Cerebellar nuclear complex (tissue), 1 donor: ENCODE measurements at places on chromosomes 2 and 18.

DNA sequence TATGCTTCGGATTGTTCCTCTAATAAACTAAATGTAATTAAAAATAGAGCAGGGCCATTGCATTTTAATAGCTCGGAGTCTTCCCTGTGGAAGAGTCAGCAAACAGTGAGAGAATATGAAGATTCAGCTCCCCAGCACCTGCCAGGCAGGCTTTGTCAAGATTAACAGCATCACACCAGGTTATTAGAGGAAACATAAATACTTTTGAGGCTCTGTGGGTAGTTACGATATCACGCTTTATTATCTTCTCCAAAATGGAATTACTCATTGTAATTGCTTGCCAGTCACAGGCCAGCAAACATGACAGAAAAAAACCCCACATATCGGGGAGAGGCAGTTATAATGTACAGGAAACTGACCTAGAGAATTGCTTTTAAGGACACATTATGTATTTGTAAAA, 303.9 kb downstream of the CPS1 start:
- DNase-seq, result no peak

GRCh38 chr18:40356168-40356567, 1598.9 kb upstream of the PIK3C3 start:
- DNase-seq, result no peak

GRCh38 chr2:54606393-54606958, 117.0 kb upstream of the EML6 start:
- DNase-seq, result no peak

- DNase-seq, result no peak
Observed at GRCh38 chr2:162828545-162828944, 10.0 kb downstream of the KCNH7 start.

GRCh38 chr2:62305421-62306176, 109.7 kb downstream of the B3GNT2 start:
- no peak for DNase-seq

- no peak for DNase-seq
Observed at GRCh38 chr18:60895181-60895580, 438.0 kb upstream of the CDH20 start.

GRCh38 chr2:25988134-25988533, 5.8 kb upstream of the KIF3C start:
- DNase-seq, result no peak

GRCh38 chr2:229296016-229296415, 24.9 kb upstream of the PID1 start:
- DNase-seq, result no peak

- no peak for DNase-seq
Observed at GRCh38 chr18:70284976-70285620, 3.7 kb upstream of the SOCS6 start.

DNA sequence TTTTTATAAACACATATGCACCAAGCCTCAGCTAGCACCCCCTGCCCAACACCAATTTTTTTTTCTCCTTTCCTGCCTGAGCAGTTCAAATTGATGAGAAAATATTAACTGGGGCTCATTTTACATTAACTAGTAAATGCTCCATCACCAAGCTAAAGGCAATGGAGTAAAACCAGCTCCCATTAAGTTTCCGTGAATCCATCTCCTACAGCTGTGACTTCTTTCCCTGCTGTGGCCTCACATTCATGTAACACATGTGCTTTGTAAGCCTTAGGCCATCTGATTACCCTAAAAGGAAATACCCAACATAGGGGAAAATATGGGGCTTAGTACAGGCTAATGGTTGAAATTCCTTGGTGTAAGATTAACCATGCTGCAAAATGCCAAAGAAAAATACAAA, 60.8 kb downstream of the DNER start:
- no peak for DNase-seq

DNA sequence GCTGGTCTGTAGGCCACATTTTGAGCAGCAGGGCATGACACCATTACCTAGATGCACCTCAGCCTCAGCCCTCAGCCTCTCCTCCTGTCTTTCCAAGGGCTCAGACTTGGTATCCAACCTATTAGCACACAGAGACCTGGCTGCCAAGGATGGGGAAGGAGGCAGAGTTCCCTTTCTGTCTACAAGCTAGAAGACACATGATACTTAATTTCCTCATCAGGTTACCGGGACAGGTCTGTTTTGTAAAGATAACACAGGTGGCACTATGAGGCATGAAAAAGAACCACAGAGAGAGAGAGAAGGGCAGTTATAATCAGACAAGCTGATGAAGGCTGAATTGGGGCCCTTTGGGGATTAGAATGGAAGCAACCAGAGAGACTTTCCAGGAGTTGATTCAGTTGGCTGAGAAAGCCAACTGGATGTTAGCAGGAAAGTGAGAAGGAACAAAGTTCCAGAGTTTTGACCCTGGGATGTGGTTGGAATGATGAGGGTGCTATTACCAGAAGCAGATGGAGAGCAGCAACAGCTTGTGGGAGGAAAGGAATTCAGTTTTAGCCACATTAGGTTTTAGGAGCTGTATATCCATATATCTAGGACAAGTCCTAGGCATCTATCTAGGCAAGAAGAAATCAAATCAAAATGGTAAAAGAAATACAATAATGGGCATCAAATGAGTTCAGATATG, 46.0 kb upstream of the RMND5A start:
- DNase-seq, result no peak

DNA sequence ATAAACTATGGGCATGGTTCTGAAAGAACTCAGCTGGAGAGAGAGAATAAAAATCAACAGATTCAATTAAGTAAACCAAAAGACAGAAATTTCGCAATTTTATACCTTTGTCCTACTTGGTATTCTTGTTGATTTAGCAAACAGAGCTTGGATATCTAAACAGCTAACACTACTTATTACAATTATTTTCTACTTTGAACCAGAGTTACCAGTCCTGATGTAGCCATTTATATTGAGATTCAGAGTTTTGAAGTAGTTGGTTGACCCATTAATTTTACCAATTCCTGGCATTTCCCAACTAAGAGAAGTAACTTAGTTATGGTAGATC, 48.9 kb downstream of the ASXL2 start:
- no peak for DNase-seq

DNA sequence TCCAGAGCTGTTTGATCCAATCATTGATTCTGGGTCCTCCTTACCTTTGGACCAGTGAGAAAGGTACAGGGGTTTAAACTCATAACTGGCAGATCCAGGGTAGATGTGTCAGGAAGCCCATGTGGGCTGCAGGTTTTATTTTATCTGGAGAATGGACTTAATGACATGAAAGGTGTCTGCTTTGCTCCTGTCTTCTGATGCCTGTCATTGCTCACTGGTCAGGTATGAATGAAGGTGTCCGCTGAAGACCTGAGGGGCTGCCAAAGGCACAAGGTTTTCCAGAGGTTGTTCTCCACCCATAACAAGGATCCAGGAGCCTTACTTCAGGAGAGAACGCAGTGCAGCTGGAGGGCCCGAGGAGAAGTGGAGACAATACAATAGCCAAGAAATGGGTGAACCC, 74.2 kb downstream of the CHRNA1 start:
- DNase-seq, result no peak

DNA sequence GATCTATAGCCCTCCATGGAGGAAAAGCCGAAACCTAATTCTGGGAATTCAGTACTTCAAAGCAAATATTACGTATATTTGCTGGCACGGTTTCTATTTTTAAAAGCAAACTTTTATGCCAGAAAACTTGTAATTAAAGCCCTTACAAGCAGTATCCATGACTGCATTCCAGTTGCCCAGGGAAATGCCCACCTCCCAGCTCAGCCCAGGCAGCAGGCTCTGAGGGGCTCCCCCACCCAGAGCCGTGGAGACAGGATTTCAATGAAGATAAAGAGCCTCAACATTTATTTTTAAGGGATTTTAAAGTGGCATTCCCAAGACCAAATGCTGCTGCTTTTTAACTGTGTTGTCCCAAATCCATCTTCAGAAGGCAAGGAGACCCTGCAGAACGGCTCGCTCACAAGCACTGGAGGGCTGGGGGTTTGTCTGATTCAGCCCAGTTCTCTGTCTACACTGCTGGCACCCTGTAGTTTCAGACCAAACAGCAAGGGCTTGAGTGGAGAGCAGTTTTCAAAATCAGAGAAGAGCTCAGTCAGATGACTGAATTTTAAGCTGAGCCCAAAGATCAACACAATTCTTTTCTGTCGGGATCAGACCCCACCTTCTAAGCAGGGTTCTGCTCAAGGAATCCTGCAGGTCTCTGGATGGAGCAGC, 105.1 kb downstream of the KCNF1 start:
- no peak for DNase-seq

DNA sequence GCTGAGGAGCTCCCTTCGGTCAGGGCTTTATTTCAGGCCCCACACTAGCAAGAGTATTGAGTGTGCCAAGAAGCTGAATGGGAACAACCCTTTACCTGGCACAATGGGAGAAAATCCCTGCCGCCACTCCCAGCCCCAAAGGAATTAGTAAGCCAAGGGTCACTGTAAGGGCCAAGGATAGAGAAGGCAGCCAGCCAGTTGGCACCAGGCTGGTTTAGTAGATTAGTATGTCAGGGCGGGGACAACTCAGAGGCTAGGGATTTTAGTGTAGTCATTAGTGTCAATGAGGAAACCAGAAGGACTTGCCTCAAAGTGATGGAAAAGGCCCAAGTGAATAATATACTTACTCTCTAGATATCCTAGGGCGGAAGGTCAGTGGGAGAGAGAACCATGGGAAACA, 34.9 kb upstream of the CYP26B1 start:
- DNase-seq, result no peak

DNA sequence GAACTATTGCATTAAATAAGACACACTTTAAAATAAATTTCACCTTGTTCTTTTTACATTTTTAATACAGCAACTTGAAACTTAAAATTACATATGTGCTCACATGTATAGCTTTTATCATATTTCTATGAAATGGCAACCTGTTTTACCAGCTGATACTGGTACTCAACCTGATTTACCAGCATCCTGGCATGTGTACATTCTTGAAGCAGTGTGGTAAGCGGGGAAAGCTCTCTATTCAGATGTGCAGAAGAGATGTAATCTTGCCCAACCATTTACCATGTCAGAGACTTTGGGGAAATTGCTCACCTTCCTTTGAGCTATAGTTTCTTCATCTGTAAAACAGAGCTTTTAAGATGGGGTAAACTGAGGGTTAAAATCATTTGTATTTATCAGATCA, 133.2 kb downstream of the CCDC148 start:
- no peak for DNase-seq

DNA sequence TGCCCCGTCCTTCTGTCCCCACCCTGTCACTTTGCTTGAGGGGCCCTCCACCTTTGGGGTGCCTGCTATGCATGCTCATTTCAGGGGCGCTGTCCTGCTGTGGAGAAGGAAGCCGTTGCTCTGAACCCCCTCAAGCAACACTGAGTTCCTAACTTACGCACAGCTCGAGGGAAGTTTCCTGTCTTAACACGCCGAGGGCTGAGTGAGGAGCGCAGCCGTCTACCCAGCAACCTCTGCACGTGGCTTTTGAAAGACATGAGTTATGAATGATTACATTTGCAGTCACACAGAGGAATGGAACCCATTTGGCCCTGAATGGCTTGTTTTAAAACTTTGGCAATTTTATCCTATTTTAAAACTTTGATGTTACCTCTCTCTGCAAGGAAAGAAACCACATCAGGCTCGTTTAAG, 14.0 kb downstream of the RAMP1 start:
- DNase-seq, result no peak

DNA sequence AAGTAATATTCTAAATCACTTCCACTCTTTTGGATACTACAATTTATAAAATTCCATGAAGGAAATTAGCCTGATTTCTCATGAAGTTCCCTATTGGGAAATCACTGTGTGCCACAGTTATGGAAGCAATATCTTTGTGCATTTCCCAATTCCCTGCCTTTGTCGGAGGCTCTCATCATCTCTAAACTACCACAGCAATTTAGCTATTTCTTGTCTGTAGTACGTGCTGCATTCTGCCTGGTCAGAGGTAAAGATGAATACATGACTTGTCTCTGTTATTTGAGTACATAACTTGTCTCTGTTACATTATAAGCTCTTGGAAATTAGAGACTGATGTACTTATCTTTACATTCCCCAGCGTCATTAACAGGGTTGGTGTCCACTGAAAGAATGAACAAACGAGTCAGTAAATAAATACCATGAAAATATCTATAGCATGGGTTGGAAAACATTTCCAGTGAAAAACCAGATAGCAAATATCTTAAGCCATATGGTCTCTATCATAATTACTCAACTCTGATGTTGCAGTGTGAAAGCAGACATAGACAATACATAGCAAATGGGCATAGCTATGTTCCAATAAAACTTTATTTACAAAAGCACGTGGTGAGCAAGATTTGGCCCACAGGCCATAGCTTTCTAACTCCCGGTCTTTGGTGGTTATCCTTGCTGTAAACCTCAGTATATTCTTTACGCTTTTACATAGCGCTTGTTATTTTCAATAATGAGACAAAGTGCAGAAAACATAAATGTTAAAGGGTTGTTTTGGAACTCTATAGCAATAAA, 78.8 kb downstream of the BCL2 start:
- no peak for DNase-seq

GRCh38 chr2:60589104-60589503, 35.6 kb upstream of the BCL11A start:
- no peak for DNase-seq

DNA sequence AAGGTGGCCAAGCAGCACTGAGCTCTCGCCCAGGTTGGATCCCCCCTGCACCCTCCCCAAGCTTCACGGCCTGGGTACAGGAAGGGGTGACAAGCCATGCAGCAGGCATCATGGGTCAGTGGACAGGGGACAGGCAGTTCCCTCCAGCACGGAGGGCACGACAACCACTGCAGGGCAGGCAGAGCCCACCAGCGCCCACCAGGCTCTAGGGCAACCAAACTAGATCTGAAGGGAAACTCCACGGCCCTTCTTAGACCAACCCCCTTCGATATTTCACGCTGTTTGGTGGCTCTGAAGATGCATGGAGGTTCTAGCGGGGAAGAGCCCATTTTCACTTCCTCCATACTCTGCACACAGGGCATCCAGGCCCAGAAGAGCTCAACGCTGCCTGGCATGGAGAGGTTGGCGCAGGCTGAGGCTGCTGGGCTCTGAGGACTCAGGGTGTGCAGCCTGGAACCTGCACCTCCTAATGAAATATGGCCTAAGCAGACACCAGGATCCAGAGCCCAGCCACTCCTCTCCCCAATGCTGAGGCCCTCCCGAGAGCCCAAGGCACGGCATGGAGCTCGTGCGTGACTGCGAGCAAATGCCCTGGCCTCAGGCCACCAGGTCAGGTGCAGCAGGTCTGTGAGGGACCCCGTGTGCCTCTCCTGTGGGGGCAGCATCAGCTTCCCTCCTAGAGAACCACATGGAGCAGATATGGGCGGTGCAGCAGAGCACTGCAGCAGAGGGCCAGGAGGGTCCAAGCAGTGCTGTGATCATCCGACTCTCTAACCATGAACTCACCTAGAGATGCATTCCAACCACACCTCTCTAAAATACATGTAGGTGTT, 8.7 kb upstream of the MTERF4 start:
- DNase-seq, result no peak

- no peak for DNase-seq
Observed at GRCh38 chr2:54372361-54372760, 83.8 kb upstream of the SPTBN1 start.
